ENCODE measurements at places on chromosomes 6 and 20.

GRCh38 chr6:754202-754601 lies 61.3 kb upstream of the EXOC2 start:
- DNase-seq, result no peak

DNA sequence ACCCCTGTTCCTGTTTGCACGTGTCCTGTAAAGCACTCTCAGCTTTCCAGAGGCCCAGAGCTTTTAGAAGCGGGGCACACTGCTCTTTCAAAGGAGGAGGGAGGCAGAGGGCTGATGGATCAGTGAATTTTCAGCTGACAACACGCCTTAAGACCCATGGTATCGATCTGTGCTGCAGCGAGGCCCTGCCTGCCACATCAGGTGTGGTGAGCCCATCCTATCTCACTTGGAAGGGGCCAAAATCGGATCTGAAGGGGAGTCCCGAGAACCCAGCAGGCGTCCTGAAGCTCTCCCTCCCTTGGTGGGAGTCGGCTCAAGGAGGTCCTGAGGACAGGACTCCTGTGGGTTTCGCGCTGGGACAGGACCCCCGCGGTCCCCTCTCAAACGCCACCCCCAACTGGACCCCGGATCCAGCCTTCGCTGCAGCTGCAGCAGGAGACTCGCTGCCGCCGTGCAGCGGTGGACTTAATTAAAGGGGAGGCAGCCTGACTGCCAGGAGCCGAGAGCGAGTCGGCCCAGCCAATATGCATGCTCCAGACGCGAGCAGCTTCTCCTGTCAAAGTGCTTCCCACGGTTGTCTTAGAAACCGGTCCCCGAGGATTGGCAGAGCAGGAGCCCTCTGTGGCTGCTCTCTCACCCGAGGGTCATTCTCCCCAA lies 580.0 kb upstream of the ZNF337 start:
- no peak for DNase-seq

- DNase-seq, result no peak
Observed at GRCh38 chr6:99818161-99818560, 175.9 kb downstream of the MCHR2 start.

GRCh38 chr6:83472767-83473166 lies 39.6 kb upstream of the PRSS35 start:
- DNase-seq, result no peak

- no peak for DNase-seq
Observed at GRCh38 chr20:57837208-57838035, 127.6 kb upstream of the PMEPA1 start.

GRCh38 chr6:113969888-113970804 lies 802 bp downstream of the HDAC2 start:
- DNase-seq, result peak; percentile 8

GRCh38 chr6:21263531-21264287 lies 329.8 kb upstream of the SOX4 start:
- DNase-seq, result no peak

GRCh38 chr6:149451376-149452036 lies 33.3 kb downstream of the ZC3H12D start:
- DNase-seq, result no peak

Measured in NCI-H1930 (cell line).